ENCODE measurements at places on chromosomes 13 and 19.

DNA sequence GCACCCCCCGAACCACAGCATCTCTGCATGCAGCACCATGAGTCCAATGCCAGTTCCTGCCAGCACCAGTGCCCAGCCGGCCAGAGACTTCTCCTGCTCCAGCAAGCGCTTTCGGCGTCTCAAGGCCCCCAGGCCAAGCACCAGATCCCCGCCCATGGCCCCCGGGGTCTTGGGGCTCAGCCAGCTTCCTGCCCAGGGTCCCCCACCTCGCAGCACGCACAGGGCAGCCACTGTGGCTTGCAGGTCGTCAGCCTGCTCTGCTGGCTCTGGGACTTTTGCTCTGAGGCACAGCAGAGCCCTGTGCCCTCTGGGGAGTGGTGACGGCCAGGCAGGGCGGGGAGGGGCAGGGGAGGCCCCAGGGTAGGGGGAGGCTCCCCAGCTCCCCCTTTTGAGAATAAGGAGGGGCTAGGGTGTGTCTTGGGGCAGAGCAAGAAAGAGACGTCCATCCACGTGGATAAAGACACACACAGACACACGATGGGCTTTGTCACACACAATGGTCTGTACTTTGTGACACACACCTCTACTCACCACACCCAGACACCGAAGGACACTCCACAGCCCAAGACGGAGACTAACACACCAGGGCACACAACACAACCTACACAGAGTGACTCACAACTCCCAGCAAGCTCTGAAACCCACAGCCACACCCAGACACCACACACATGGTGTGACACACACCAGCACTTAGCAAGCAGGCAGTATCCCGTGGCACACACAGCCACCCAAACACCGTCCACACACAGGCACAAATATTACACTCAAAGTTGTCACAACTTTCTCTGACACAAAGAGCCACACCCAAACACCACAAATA is at the start of gene KCNN4:
Gene KCNN4 (minus strand): TSS at position 268 of the 820 bp plus-strand sequence. CDS start 112 bp downstream, at position 156.
- DNase-seq = peak; percentile 64

- no peak for DNase-seq
Measured at GRCh38 chr19:18307271-18307681, 15.6 kb downstream of the LSM4 start.

- no peak for DNase-seq
Measured at GRCh38 chr19:46069806-46070341, 29.1 kb upstream of the IGFL4 start.

GRCh38 chr13:111460548-111461444 is 140.4 kb downstream of the TEX29 start:
- DNase-seq = no peak

- no peak for DNase-seq
Measured at GRCh38 chr13:33362986-33363727, 77.6 kb upstream of the STARD13 start.

DNA sequence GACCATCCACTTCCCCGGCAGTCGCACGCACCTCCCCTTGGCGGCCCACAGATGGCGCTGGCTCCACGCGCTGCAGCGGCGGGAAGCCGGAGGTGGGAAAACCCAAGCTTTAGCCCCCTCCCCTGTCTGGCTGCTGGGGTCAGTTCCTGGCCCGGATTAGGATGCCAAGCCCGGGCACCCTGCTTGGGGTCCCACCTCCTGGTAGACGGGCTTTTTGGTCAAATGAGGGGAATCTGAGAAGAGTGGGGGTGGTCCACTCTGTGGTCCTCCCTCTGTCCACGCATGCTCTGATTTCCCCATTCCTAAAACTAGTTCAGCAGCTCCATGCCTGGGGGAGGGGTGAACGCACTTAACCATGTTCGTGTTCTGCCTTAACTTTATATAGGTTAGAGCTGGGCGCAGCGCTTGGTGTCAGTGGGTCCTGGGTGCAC is 8.1 kb upstream of the ADGRE2 start:
- peak; percentile 19 for DNase-seq

- DNase-seq = peak; percentile 72
Measured at GRCh38 chr19:35153701-35154524, 622 bp upstream of the FXYD5 start.

DNA sequence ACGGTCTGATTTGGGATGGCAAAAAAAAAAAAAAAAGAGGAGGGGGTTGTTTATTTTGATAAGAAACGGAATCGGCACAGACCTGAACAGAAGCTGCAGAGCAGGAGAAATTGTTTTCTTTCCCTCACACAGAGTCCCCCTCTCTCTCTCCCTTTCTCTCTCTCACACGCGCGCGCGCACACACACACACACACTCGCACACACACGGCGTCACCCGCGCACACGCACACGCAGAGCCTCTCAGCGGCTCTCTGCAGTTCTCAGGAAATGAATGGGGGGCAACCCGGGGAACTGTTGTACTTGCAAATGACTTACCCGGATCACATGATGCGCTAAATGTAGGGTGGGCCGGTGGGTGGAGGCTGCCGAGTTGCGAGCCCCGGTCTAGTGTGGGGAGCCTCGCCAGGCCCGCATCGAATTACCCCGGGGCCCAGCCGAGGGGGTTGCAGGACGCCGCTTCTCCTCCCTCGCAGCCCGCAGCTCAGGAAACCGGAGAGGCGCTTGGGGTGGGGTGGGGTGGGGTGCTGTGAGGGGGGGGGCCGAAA is 475 bp downstream of the KLF12 start:
- DNase-seq = peak; percentile 89

- no peak for DNase-seq
Measured at GRCh38 chr13:95703576-95703975, 26.6 kb downstream of the DNAJC3 start.

- DNase-seq = no peak
Measured at GRCh38 chr13:33261387-33262061, 24.0 kb downstream of the STARD13 start.

- DNase-seq = no peak
Measured at GRCh38 chr13:73325723-73326558, 267.1 kb downstream of the KLF5 start.

- no peak for DNase-seq
Measured at GRCh38 chr19:5246554-5247155, 94.0 kb downstream of the PTPRS start.

DNA sequence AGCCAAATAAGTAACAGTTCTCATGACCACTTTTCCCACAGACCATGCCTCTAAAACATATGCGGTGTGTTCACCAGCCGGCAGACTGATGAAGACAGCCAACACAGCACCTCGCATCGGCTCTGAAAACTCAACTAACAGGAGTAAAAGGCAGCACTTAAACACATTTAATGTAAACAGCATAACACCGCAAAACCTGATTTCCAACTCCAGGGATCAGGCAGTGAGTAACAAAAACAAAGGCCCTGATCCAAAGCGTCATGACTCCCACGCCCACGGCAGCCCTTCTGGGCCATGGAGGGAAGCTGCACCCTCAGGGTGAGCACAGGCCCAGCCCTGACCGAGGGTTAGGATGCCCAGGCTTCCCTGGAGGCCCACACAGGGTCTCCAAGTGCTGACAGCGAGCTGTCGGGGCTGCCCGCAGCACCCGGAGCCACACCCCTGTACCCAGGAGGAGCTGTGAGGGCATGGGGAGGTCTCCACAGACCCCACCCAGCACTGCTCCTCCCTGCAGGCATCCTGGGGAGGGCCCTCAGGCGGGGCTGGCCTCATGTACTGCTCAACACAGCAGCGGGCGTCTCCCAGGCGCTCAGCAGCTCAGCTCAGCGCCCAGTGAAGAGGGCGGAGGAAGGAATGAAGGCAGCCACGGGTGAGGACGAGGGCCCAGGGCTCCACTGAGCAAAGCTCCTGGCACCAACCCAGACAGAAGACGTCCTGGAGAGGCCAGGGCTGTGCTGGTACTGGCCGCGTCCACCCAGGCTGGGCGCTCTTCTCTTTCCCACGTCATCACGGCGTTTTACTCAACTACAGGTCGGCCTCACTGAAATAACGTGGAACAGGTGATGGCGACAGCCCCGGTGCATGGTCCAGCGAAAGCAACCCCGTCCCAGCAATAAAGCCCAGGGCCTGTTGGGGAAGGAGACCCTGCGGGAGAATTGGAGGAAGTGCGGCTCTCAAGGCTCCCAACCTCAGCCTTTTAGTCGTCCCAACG is 53.7 kb downstream of the RASA3 start:
- no peak for DNase-seq

DNA sequence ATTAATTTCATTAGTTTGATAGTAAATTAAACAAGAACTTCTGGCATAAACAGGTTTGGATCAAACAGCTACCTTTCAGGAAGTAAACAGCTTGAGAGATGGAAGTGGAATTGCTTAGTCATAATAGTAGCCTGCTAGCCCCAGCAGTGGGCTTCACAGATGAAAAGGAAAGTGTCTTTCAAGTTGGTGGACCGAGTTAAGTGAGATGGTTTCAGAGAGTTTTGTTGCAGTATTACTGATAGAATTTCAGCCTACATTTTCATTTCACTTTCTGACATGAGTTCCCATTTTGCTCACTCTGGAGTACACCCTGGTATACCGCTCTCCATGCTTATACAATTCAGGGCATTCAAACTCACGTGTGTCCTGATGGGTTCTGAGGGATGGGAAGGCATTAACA is 2.0 kb upstream of the PTOV1 start:
- DNase-seq = no peak

- DNase-seq = peak; percentile 28
Measured at GRCh38 chr19:6678690-6679109, 8.7 kb upstream of the TNFSF14 start.

DNA sequence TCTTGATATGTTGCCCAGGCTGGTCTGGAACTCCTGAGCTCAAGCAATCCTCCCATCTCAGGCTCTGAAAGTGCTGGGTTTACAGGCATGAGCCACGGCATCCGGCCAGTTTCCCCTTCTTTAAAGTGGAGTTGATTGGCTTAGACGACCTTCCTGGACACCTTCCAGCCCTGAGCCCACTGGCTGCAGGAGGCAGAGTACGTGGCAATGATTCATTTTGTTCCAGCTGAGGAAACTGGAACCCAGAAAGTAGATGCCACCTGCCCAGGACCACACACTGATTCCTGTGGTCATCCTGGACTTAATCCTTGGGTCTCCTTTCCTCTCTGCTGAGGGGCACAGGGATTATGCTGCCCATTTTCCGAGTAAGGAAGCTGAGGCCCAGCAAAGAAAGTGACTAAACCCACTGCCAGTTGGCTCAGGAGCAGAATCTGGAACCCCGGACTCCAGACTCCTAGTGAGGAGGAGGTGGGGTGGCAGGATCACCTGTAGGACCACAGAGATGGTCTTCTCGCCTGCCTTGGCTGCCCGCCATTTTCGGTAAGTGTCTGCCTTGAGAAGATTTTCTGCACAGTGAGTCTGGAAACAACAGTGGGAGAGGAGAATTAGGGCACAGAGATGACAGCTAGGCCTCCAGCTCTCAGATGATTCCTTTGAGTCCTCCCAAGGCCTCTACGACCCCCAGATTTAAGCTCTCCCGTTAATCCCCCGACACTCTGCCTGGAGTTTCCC is 737 bp downstream of the XRCC1 start:
- DNase-seq = no peak

- DNase-seq = no peak
Measured at GRCh38 chr13:105159841-105160240, 1375.6 kb downstream of the EFNB2 start.

GRCh38 chr19:8595651-8596050 is 14.9 kb downstream of the ADAMTS10 start:
- DNase-seq = no peak

GRCh38 chr13:30175166-30175565 is 132.2 kb downstream of the KATNAL1 start:
- no peak for DNase-seq

DNA sequence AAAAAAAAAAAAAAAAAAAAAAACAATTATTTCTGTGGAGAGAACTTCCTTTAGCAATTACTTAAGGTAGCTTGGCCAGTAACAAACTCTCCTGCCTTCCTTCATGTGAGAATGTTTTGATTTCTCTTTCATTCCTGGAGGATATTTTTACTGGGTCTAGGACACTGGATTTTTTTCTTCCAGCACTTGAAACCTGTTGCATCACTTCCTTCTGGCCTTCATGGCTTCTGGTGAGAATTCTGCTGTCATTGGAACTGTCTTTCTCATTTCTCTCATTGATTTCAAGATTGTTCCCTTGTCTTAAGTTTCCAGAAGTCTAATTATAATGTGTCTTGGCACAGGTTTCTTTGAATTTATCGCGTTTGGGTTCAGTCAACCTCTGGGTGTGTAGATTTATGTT is 19.3 kb upstream of the RAB20 start:
- DNase-seq = no peak

- no peak for DNase-seq
Measured at GRCh38 chr13:41610404-41610803, 153.1 kb downstream of the RGCC start.

GRCh38 chr13:76878043-76878442 is 8.2 kb downstream of the KCTD12 start:
- no peak for DNase-seq

- no peak for DNase-seq
Measured at GRCh38 chr19:3981373-3981735, 3.9 kb downstream of the EEF2 start.

DNA sequence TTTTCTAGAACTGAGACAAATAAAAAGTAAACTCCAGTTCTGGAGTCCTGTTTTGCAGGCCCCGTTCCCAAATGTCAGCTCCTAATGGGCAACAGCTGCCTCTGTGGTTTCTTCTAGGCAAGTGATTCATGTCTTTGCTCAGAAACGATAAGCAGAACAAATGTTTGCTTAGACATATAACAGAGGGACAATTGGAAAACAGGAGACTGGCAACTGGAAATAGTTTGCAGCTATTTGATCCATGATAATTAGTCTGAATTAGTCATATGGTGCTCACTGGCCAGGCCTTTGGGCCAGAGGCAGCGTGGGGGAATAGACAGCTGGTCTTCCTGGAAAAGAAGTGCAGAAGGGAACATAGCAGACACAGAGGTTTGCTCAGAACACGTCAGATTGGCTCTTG is 29.2 kb upstream of the TSHZ3 start:
- no peak for DNase-seq

DNA sequence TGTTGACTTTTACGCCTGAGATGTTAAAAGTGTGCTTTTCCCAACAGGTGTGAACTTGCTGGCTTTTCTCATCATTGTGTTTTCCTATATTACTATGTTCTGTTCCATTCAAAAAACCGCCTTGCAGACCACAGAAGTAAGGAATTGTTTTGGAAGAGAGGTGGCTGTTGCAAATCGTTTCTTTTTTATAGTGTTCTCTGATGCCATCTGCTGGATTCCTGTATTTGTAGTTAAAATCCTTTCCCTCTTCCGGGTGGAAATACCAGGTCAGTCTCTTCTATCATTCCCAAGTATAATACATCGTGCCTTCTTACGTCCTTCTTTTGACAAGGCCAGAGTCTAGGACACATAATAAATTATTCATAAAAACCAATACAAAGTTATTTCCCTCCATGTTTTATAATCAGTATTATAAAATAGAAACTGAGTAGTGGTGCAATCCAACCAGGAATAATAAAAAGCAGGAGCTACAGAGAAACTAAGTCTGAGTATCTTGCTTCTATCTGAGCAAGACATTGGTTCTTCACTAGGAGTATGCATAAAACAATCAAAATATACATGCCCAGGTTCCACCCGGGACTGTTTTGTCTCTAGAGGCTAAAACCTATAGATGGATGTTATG is 57.9 kb downstream of the RXFP2 start:
- DNase-seq = no peak

- DNase-seq = no peak
Measured at GRCh38 chr13:48682436-48682835, 28.7 kb downstream of the CYSLTR2 start.

GRCh38 chr19:19203012-19203856 is at the start of gene NR2C2AP:
Gene NR2C2AP, minus strand, starts transcription at chr19:19203414. Its CDS starts 354 bp downstream, at chr19:19203060.
- peak; percentile 83 for DNase-seq

GRCh38 chr19:41958367-41959055 is 610 bp downstream of the RABAC1 start:
- peak; percentile 80 for DNase-seq

- DNase-seq = no peak
Measured at GRCh38 chr13:112102243-112102642, 35.3 kb downstream of the SOX1 start.
